Suprapubic skin (tissue), 4 donors: ENCODE measurements at places on chromosomes 7 and 10. TPM values are rescaled to one million over a fixed set of nuclear protein-coding genes. Genes with fewer than 3 reads are reported as not detected.

The TMEM139 gene
- total RNA-seq, result 3.3 TPM

The TM9SF3 gene
- total RNA-seq, result 55.1 TPM

The TMEM26 gene
- not detected for total RNA-seq

The PRSS1 gene
- total RNA-seq, result not detected

The ABCB1 gene
- 2.0 TPM for total RNA-seq

The GPR15LG gene
- total RNA-seq, result 6.9 TPM

The ZCWPW1 gene
- 4.3 TPM for total RNA-seq

The ANKRD1 gene
- total RNA-seq, result not detected

The ZP3 gene
- 3.8 TPM for total RNA-seq

The NEUROD6 gene
- not detected for total RNA-seq

The LIPM gene
- 34.9 TPM for total RNA-seq

The PTF1A gene
- total RNA-seq, result not detected

The ECHS1 gene
- 56.6 TPM for total RNA-seq

The ABI1 gene
- total RNA-seq, result 62.9 TPM

The SHTN1 gene
- total RNA-seq, result 22.3 TPM

The GPR37 gene
- total RNA-seq, result 6.6 TPM

The CALHM3 gene
- not detected for total RNA-seq

The ABCA13 gene
- 4.1 TPM for total RNA-seq

The OPN1SW gene
- not detected for total RNA-seq

The EPO gene
- total RNA-seq, result 0.97 TPM

The PHYH gene
- 10.7 TPM for total RNA-seq

The FAM13C gene
- total RNA-seq, result 12.6 TPM

The CYP3A4 gene
- 2.3 TPM for total RNA-seq

The TAS2R3 gene
- 1.3 TPM for total RNA-seq

The INSYN2A gene
- total RNA-seq, result not detected

The SPDYE9 gene
- not detected for total RNA-seq

The AKR1B15 gene
- total RNA-seq, result not detected

The MRLN gene
- total RNA-seq, result not detected

The TMEM130 gene
- not detected for total RNA-seq

The NAT16 gene
- not detected for total RNA-seq

The SPDYE1 gene
- not detected for total RNA-seq

The LLCFC1 gene
- total RNA-seq, result not detected

The CNPY1 gene
- total RNA-seq, result not detected

The HEPACAM2 gene
- not detected for total RNA-seq

The LIPF gene
- total RNA-seq, result not detected

The ARHGAP21 gene
- total RNA-seq, result 43.4 TPM

The C10orf105 gene
- not detected for total RNA-seq

The EVX1 gene
- total RNA-seq, result not detected

The TMEM270 gene
- total RNA-seq, result not detected

The PTPRN2 gene
- 1.8 TPM for total RNA-seq

The DENND10 gene
- total RNA-seq, result 34.0 TPM

The CRTAC1 gene
- 5.1 TPM for total RNA-seq

The HILPDA gene
- 35.8 TPM for total RNA-seq

The CPN1 gene
- total RNA-seq, result not detected

The CLDN4 gene
- 82.6 TPM for total RNA-seq
